ENCODE measurements at places on chromosomes 6 and 20.

- DNase-seq, result no peak
Measured at GRCh38 chr6:156009656-156010055, 554.0 kb upstream of the NOX3 start.

GRCh38 chr6:93307505-93308409 lies 111.6 kb downstream of the EPHA7 start:
- DNase-seq, result no peak

DNA sequence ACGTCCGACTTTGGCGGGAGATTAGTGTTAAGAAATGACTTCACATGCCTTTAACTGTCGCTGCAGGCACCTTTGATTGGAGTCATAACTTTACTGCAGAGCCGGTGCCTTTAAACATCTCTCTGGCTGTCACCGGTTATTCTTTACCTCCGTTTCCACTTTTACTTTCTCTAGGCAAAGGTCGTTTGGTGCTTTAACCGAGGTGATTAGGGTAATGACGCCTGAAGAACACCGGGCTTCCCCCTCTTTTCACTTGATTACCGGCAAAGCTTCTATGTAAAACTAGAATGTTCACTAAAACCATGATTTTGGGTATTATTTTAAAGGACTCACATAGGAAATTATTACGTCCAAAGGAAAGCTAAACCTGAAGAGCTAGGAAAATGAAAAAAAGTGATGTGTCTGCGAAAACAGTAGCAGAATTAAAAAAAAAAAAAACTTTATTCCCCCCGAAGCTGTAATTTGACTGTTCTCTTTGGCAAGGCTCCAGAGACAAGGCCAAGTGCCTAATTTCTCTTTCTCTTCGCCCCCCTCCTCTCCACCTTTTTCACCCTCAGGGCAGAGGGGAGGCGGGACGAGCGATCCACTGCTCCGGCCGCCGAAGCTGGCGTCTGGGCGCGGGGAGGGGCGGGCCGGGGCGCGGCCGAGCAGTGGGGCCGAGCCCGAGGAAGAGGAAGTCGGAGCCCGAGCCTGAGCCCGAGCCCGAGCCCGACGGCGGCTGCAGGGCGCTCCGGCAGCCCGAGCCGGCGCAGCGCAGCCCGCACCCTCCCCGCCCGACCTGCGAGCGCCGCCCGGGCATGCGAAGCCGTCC lies at the start of gene PLEKHG1:
Gene PLEKHG1 (plus strand): TSS at position 687 of the 811 bp plus-strand sequence. CDS start 133,797 bp downstream, outside the sequence.
- peak; percentile 77 for DNase-seq

DNA sequence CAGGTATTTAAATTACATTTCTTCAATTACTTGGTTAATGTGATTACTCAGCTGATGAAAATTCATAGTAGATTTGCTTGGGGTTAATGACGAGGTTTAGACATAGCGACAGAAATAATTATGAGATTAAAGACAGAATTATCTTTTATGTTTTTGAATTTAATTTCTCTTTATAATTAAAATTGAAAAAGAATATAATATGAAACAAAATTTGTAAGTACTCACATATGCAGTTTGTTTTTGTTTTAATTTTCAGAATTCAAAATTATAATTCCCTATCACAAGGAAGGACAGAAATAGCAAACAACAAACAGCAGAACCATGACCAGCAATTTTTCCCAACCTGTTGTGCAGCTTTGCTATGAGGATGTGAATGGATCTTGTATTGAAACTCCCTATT lies at the start of gene TAAR8:
Gene TAAR8 (plus strand): TSS at position 301 of the 400 bp plus-strand sequence. CDS start 21 bp downstream, at position 322.
- no peak for DNase-seq

- no peak for DNase-seq
Measured at GRCh38 chr20:32567384-32568178, 17.6 kb downstream of the NOL4L start.

GRCh38 chr6:122753000-122753687 lies 26.4 kb upstream of the FABP7 start:
- no peak for DNase-seq

GRCh38 chr20:46101957-46102356 lies 12.2 kb upstream of the NCOA5 start:
- no peak for DNase-seq

DNA sequence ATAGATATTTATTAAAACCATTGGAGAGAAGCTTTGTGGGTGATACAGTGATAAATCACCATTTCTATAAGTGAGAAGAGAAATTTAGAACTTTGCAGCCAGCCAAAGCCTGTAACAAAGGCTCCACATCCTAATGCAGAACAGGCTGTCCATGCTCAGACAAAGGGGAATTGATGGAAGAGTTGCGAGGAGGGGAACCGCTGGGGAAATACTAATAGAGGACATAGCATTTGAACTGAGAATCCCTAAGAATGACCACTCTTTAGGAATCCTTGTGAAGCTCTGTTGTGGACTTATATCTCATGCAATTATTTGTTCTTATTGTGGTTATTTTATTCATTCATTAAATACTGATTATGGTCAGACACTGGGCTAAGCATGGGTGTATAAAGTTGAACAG lies 167.8 kb downstream of the PHF3 start:
- DNase-seq, result no peak

DNA sequence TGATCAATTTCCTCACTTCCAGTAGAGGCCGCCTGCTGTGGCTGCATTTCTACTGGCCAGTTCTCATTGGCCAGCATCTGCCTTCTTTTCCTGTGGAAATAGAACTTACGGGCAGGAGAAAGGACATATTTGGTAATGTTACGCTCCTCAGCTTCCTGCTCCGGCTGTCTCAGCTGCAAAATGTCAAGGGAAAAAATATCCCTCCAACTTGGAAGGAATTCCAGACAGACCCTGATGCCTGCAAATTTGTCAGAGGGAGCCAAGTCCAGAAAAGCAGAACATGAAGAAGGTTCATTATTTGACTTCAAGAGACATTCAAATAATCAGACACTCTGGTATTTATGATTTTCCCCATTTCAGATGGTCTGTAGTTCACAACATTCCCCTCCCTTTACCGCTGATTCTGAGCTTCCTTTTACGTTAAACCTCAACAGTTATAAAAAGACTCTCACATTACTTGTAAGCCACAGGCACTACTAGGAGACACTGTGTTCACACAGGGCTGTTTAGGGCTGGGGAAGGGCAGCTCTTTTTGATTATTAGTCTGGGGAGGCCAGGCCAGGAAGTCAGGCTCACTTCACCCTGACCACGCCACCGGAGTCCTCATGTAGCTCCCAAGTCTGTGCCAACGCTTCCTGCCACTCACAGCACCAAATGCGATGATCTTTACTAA lies 179.6 kb upstream of the CCN2 start:
- no peak for DNase-seq

GRCh38 chr6:170132011-170132521 lies 158.8 kb downstream of the DLL1 start:
- no peak for DNase-seq

GRCh38 chr6:151241853-151242252 lies 2.1 kb downstream of the AKAP12 start:
- DNase-seq, result no peak

- peak; percentile 82 for DNase-seq
Measured at GRCh38 chr20:45833883-45834796, 541 bp downstream of the SNX21 start.

DNA sequence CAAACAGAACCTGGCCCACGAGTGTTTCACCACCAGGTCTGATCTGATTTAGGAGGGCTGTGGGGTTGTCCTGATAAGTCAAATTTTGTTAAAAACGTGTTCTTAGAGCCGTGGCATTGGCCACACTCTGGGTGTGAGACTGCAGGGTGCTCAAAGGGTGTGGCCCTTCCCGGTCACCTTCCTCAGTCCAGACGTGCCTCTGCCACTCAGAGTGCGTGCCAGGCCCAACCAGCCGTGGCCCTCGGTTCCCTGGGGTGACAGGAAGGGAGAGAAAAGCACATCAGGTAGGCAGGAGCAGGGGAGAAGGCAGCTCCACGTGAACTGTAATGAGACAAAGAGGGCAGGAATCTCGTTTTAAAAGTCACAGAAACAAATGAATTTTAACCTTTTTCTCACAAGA lies 115.4 kb downstream of the FAM120B start:
- DNase-seq, result no peak

DNA sequence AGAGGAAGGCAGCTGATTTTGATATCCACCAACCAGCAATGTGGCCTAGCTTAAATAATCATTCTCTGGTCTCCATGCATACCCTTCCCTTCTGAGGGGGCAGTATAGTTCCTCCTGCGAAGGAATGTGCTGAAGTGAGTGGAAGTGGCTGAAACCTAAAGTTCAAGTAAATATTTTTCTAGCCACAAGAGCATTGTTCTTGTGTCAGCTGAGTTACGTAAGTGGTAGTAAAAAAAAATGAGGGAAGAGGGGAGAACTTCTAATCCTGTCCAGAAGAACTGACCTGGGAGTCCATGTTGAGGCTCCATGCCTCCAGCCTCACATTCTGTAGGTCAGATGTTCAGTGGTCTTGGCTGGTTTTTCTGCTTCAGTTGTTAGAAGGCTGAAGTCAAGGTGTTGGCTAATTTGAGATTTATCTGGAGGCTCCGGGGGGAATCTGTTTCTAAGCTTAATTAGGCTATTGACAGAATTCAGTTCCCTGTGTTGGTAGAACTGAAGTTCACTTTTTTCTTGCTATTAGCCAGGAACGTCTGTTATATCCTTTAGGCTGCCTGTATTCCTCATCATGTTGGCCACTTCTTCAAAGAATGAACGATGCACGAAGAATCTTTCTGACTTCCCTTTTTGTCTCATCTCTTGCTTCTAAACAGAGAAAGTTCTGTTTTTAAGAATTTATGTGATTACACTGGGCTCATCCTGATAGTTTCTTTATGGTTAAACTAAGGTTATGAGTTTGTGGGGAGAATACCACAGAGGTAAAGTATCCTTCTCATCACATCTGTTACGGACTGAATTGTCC lies 207.1 kb upstream of the PRSS16 start:
- DNase-seq, result no peak

DNA sequence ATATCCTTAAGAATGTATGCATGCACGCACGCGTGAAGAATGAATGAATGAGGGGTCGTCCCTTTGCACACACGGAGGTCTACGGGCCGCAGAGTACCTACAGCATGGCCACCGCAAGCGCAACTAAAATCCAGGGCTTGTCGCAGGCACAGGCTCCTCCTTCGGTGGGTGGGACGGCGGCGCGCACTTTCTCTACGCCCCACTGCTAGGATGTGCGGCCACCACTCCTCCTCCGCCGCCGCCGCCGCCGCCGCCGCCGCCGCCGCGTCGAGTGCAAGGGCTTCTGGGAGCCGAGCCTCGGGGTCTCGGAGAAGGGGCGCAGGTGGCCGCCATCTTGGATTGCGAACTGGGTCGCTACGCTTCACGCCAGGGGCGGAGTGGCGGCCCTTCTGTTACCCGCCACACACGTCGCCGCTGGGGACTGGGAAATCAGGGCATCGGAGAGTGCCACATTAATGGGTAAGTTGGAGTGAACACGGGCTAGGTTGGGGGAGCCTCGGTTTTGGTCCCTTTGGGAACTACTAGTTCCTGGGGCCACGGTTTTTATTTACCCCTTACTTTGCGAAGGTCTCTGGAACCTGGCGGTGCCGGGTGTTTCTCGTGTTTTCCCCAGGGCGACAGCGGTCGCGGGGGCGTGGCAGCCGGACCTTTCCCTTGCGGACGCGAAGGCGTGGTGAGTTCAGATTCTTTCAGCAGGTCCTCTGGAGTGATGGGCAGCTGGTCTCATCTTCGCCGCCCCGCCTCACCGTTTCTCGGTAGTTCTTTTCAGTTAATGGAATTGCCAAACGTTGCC lies at the start of gene KPNA5:
Gene KPNA5 (plus strand): TSS at position 332 of the 793 bp plus-strand sequence. CDS start 124 bp downstream, at position 456.
- peak; percentile 92 for DNase-seq

- no peak for DNase-seq
Measured at GRCh38 chr6:156934069-156934460, 156.9 kb downstream of the ARID1B start.

- no peak for DNase-seq
Measured at GRCh38 chr20:44664131-44664530, 12.6 kb upstream of the ADA start.

DNA sequence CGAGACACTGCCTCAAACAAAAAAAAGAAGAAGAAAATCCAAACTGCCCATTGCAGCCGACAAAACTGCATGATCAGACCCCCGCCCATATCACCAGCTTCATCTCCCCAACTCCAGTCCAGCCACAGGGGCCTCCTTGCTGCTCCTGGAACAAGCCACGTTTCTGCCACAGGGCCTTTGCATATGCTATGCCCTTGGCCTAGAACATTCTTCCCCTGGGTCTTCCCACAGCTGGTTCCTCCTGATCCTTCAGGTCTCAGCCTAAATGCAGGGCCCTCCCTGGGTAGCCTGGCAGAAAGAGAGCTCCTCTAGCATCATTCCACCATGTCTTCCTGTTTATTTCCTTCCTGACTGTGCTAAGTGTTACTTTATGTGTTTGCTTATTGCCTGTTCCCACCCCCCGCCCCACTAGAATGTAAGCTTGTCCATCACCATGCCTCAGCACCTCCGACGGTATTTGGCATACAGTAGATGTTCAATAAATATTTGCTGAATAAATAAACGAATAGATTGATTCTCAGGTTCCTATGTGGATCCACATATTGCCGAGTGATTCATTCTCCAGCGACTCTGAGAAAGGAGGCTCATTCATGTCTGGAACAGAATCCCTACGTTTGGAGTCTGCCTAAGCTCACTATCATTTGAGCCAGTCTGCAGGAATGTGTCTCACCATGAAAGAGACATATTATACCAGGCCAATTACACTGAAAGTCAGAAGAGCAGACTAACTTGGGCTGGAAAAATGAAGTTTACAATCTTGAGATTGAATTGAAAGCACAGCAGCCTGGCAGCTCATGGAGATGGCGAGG lies 56.1 kb downstream of the NFATC2 start:
- DNase-seq, result no peak

DNA sequence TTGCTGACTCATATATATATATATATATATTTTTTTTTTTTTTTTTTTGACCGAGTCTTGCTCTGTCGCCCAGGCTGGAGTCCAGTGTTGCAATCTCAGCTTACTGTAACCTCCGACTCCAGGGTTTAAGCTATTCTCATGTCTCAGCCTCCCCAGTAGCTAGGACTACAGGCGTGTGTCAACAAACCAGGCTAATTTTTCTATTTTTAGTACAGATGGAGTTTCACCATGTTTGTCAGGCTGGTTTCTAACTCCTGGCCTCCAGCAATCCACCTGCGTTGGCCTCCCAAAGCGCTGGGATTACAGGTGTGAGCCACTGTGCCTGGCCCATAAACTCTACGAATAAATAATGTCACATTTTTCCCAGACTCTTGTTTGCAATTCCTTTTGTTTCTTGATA lies 4.8 kb downstream of the LRP11 start:
- no peak for DNase-seq

GRCh38 chr6:18347021-18347577 lies 40.1 kb upstream of the RNF144B start:
- DNase-seq, result no peak

GRCh38 chr6:87661503-87661902 lies 40.5 kb downstream of the AKIRIN2 start:
- DNase-seq, result no peak
